ENCODE measurements at places on chromosomes 2 and 18. TPM values are rescaled to one million over a fixed set of nuclear protein-coding genes. Genes with fewer than 3 reads are reported as not detected.

PFN4 gene
- total RNA-seq = not detected

LIMS2 gene
- total RNA-seq = 158 TPM

GRCh38 chr2:161245671-161246070 is 62.6 kb upstream of the PSMD14 start:
- no peak for DNase-seq
- H3K4me3 ChIP-seq = no peak overlapping the region
- H3K27me3 ChIP-seq = no peaks in the 10 kb centered on the region

- H3K27me3 ChIP-seq = no peaks in the 10 kb centered on the region
- H3K36me3 ChIP-seq = no peaks in the 10 kb centered on the region
- DNase-seq = no peak
- H3K4me1 ChIP-seq = no peaks in the 10 kb centered on the region
Observed at GRCh38 chr2:165162466-165162865, 41.4 kb downstream of the SCN3A start.

DNA sequence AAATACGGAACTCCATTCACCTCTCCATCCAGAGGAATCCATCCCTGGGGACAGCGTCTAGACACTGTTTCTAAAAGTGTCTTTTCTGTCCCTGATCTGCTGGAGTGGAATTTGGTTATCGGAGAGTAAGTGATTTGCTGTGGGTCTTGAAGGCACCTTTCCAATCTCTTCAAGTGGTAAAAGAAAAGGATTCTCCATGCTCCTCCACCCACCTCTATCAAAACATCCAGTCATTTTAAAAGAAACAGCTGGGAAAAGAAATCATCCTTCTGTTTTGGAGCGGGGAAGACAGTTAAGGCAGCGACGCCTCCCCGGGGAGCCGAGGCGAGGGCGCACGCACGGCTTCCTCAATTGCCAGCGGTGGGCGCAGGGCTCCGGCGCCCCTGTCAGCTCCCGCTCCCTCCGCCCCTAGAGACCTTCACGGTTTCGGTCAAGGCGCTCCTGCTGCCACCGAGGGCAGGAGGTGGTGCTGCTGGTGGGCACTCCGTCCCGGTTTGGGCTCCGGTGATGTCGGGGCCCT is 547 bp downstream of the SLC35F5 start:
- H3K27me3 ChIP-seq = no peaks in the 10 kb centered on the region
- H3K36me3 ChIP-seq = peaks cover 7% of the 10 kb centered on the region
- DNase-seq = no peak
- peaks cover 26% of the 10 kb centered on the region for H3K4me1 ChIP-seq

DNA sequence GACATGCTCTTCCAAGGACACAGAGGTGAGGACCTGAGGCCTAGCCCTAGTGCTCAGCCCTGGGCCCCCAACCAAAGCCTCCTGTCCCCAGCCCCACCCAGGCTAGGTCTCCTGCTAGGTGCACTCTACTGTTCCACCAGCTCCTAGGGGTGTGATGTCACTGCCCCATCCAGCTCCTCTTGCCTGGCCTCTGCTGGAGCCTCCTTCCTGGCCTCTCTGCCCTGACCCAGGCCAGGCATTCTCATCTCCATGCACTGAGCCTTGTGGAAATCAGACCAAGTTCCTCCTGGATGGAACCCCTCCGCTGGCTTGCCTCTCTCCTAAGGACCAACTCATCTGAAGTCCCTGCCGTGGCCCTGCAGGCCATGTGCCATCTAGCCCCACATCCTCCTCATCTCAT is 156.8 kb downstream of the INHBB start:
- no peak overlapping the region for H3K27ac ChIP-seq
- H3K36me3 ChIP-seq = no peaks in the 10 kb centered on the region
- H3K27me3 ChIP-seq = no peaks in the 10 kb centered on the region
- no peak overlapping the region for H3K4me3 ChIP-seq

GRCh38 chr2:10964052-10964790 is 52.5 kb downstream of the KCNF1 start:
- H3K27ac ChIP-seq = no peak overlapping the region
- no peaks in the 10 kb centered on the region for H3K36me3 ChIP-seq
- no peak overlapping the region for H3K4me3 ChIP-seq
- no peaks in the 10 kb centered on the region for H3K4me1 ChIP-seq

- no peak for DNase-seq
- H3K4me1 ChIP-seq = no peaks in the 10 kb centered on the region
- no peaks in the 10 kb centered on the region for H3K27me3 ChIP-seq
Observed at GRCh38 chr2:117222809-117223208, 591.7 kb upstream of the DDX18 start.

GRCh38 chr2:100397118-100397860 is 20.2 kb downstream of the CHST10 start:
- H3K27ac ChIP-seq = no peak overlapping the region
- no peak overlapping the region for H3K4me3 ChIP-seq
- DNase-seq = no peak
- H3K27me3 ChIP-seq = no peaks in the 10 kb centered on the region
- peaks cover 32% of the 10 kb centered on the region for H3K36me3 ChIP-seq

SLC40A1 gene
- 40.5 TPM for total RNA-seq

DNA sequence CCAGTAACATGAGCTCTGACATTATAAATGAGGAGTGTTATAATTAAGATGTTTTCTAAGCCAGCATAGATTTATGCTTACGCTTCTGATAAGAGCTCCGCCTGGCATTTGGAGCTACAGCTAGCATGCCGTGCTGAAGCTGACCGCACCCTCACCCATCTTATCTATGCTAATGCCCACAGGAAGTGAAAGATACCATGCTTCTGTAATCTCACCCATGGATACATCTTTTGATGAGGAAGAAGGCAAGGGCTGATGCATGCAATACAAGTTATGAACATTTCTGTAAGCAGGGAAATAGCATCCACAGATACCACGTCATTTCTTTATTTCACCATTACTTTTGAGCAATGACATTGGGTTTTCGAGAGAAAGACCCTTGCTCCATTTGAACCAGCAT is 82.3 kb downstream of the ARL4C start:
- H3K27ac ChIP-seq = no peak overlapping the region
- H3K4me3 ChIP-seq = no peak overlapping the region
- no peaks in the 10 kb centered on the region for H3K4me1 ChIP-seq
- no peak for DNase-seq
- no peaks in the 10 kb centered on the region for H3K36me3 ChIP-seq

- H3K4me3 ChIP-seq = no peak overlapping the region
- DNase-seq = no peak
- H3K27ac ChIP-seq = no peak overlapping the region
- H3K4me1 ChIP-seq = peaks cover 19% of the 10 kb centered on the region
- H3K36me3 ChIP-seq = no peaks in the 10 kb centered on the region
Observed at GRCh38 chr2:85237849-85238565, 89.8 kb downstream of the TGOLN2 start.

DNA sequence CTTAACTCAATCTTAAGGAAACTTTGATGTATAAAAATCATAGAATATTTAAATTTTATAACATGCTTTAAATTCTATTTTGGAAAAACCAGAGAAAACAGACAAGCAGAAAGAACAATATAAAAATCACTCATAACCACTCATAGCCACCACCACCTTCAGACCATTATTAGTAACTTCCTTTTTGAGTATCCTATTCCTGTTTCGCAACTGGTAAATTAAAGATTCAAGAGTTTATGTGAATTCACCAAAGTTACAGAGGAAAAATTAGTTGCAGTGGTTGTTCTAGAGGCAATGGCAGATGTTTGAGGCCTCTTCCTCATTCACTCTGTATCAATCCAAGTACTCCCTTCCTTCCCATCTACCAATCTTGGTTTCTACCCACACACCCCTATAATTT is 49.3 kb upstream of the PROKR1 start:
- no peaks in the 10 kb centered on the region for H3K36me3 ChIP-seq
- DNase-seq = no peak
- no peak overlapping the region for H3K4me3 ChIP-seq
- no peak overlapping the region for H3K27ac ChIP-seq
- H3K4me1 ChIP-seq = peaks cover 10% of the 10 kb centered on the region
- H3K27me3 ChIP-seq = no peaks in the 10 kb centered on the region

SLC66A2 gene
- total RNA-seq = 30.6 TPM

- no peaks in the 10 kb centered on the region for H3K27me3 ChIP-seq
Observed at GRCh38 chr2:14756981-14757657, 124.6 kb downstream of the LRATD1 start.

- DNase-seq = no peak
- no peak overlapping the region for H3K4me3 ChIP-seq
- no peaks in the 10 kb centered on the region for H3K27me3 ChIP-seq
- no peaks in the 10 kb centered on the region for H3K36me3 ChIP-seq
- H3K4me1 ChIP-seq = no peaks in the 10 kb centered on the region
- no peak overlapping the region for H3K27ac ChIP-seq
Observed at GRCh38 chr18:75477900-75478299, 50.4 kb upstream of the SMIM21 start.

DNA sequence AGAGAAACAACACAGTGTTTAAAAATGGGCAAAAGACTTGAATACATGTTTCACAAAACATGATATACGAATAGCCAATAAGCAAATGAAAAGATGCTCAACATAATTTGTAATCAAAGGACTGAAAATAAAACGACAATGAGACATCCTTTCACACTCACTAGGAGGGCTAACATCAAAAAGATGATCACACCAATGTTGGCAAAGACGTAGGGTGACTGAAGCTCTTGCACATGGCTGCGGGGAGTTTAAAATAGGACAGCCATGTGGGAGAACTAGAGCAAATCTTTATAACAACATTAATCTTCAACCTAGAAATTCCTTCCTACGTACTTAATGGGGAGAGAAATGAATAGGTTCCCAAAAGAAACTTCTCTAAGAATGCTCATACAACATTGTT is 19.2 kb upstream of the SEH1L start:
- H3K4me3 ChIP-seq = no peak overlapping the region
- H3K27me3 ChIP-seq = no peaks in the 10 kb centered on the region
- no peak for DNase-seq
- H3K36me3 ChIP-seq = no peaks in the 10 kb centered on the region

DNA sequence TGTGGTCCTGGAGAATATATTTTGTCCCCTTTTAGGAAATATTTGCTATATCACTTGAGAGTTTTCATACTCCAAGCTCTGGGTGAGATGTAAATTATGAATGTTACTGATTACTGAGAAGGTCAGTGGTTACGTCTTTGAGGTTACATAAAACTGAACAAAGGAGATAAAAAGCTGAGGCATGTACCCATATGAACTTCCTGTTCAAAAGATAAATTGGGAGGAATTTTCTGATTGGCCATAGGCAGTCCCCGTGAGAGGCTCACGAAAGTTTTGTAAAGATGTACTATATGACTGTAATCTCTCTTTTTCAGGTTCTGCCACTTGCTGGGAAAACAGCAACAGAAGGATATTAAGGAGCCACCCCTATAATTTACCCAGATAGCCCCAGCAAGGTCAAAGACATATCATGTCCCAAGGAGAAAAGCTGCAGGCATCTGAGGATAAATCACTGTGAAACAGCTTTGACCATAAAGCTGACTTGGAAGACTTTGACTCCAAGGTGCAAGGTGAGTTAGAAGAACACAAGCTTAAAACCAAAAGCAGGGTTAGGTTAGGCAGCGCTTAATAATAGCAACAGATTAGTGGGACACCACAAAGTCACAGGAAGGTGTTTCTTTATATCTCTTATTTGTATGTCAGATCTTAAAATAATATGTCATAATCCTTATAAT is 90.4 kb downstream of the OSBPL6 start:
- no peak for DNase-seq
- no peak overlapping the region for H3K27ac ChIP-seq
- H3K36me3 ChIP-seq = no peaks in the 10 kb centered on the region
- H3K4me1 ChIP-seq = no peaks in the 10 kb centered on the region

FBXO41 gene
- total RNA-seq = 0.81 TPM

RNF125 gene
- 4.0 TPM for total RNA-seq

GRCh38 chr2:238019962-238020361 is 40.8 kb upstream of the SCLY start:
- no peak overlapping the region for H3K27ac ChIP-seq
- H3K36me3 ChIP-seq = peaks cover 27% of the 10 kb centered on the region
- no peak for DNase-seq
- H3K27me3 ChIP-seq = no peaks in the 10 kb centered on the region
- H3K4me1 ChIP-seq = no peaks in the 10 kb centered on the region
